ENCODE measurements at places on chromosomes 2 and 18.

GRCh38 chr2:235286622-235287374, 207.0 kb upstream of the AGAP1 start:
- no peak for DNase-seq

- DNase-seq, result no peak
Observed at GRCh38 chr2:172446474-172447063, 19.2 kb downstream of the ITGA6 start.

DNA sequence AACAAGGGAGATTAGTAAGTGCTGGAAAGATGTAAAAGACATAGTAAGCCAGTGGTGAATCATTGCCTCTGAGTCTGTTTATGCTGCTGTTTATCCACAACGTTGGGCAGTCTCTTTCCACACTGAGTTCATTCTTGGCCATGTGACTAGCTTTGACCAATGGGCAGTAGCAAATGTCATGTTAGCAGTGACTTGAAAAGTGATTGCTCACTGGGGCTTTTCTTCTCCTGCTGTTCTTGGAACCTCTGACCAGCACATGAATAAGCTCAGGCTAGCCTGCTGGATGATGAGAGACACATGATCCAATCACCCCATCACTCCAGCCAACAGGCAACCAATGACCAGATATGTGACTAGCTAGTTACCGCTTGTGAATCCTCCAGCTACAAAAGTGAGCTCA, 360.4 kb downstream of the SLC4A3 start:
- DNase-seq, result no peak

GRCh38 chr2:60534052-60534685, 19.3 kb downstream of the BCL11A start:
- no peak for DNase-seq

DNA sequence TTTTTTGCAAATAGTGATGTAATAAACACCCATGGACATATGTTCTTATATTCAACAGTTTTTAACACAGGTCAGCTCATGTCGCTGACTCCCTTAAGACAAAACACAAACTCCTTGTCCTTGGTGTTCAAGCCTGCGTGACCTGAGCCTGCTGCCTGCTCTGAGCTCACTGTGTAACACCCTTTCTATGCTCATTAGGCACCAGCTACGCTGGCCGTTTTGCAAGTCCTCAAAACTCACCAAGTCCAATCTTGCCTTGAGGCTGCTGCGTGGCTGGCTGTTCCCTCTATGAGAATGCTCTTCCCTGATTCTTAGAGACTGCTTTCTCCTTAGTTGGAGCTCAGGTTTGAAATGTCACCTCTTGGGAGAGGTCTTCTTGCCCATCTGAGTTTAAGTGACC, 100.5 kb upstream of the GLI2 start:
- DNase-seq, result no peak

DNA sequence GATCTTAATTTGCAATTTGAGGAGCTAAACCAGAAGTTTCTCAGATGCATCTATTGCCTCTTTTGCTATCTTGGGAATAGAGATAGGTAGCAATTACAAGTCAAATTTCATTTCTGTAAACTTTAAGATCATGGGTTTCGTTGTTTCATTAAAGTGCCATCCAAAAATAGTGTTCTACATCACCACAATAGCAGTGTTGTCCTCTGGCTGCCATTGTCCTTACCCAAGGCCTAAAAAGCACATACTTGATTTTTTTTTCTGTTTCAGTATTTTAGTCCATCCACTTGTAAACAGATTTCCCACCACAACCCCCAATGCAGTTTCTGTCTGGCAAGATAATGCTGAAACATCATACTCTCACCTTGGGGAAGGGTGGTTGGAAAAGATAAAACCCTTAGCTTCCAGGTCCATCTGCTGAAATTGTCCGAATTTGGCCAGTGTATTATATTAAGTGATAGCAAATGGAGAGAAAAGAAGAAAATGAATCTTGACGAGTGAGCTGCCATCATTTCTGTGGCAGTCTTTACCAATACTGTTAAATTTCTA, 136.2 kb downstream of the LCLAT1 start:
- DNase-seq, result no peak

GRCh38 chr2:1713839-1714236, 30.5 kb downstream of the PXDN start:
- no peak for DNase-seq

DNA sequence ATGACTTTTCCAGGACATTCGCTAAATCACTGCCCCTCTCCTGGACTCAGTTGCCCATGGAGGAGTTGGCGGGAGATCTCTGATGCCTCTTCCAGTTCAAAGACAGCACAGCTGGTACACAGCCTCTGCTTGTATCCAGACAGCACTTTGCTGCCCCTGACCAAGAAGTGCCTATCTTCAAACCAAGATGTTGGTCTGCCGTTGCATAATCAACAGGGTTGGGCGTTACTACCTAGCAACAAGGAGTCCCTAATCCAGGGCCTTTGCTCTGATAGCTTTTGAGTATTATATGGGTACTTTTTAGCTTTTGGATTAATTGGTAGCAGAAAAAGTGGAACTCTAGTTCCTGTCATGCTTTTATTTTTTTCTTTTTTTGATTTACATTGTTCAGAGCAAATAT, 166.6 kb downstream of the FAM210A start:
- no peak for DNase-seq

DNA sequence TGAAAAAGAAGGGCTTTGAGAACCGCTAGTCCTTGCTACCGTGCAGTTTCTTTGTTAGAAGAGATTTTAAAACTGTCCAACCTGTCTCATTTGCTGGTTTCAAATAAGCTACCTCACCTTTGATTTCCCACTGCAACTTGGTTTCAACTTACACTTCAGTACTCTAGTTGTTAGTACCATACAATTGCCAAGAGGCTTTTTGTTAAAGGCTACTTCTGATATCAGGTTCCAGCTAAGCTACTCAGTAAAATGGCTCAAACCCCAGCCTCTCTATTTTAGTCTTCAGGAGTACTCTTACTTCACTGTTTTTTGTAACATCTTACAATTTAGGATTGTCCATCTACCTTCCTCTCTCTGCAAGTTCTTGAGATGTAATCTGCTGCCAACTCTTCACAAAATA, 91.6 kb downstream of the INO80D start:
- DNase-seq, result peak; percentile 52

DNA sequence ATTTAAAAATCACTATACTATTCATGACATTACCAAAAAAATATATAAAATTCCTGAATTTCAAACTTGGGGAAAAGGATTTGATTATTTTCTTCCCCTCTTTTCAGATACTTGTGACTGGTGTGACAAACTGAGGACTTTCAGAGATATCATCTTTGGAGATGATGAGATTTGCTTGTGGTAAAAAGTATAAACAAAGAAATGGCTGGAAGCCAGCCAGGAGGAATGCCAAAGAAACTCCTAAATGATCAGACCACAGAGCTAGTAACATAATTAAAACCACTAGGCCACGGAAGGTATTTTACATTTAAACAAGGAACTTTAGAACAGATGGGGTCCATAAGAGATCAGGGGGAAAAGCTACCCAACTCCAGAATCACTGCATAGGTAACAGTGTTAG, 58.7 kb downstream of the PIGN start:
- DNase-seq, result no peak

- DNase-seq, result no peak
Observed at GRCh38 chr18:63346480-63347183, 20.4 kb downstream of the KDSR start.

- no peak for DNase-seq
Observed at GRCh38 chr2:177448031-177448430, 55.5 kb downstream of the AGPS start.

DNA sequence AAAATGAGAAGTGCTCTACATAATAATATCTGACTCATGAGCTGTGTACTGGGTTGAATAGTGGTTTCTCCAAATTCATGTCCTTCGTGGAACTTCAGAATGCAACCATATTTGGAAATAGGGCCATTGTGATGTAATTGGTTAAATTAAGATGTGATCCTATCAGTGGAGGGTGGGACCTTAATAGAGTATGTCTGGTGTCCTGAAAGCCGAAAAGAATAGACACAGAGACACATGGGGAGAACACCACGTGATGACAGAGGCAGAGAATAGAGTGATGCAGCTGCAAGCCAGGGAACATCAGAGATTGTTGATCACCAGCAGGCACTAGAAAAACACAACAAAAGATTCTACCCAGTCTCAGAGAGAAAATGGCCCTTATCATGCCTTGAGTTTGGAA, 310.1 kb downstream of the EXOC6B start:
- DNase-seq, result no peak

DNA sequence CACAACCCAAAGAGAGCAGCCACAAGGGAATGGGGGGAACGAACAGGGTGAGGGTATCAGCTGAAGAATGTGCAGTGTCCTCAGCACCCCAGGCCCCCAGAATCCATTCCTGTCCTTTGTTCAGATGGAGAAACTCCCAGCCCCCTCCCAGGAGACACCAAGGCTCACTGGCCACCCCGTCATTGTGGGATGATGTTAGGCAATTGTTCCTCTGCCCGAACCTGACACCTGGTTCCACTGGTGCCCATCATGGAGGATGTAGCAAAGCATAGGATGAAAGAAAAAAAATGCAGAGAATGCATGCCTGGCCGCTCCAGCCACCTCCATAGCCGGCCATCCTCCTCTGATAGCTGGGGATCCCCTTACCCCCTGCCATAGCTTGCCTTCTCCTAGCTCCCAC, 197.3 kb upstream of the TWIST2 start:
- DNase-seq, result no peak

DNA sequence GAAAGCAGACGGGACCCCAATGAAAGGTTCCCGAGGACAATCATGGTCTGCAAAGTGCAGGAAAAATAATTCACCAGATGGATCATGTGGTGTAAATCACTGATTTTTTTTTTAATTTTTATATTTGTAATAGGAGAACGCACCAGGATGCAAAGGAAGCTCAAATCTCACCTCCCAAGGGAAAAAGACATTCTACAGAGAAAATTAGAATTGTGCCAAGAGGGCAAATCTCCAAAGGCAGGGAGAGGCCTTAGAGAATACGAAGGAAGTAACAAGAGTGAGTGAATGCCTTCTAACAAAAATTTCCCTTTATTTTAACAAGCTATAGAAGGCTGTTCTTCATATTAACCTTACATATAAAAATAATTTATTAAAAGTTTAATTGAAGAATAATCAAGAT, 90.9 kb downstream of the ANKRD44 start:
- DNase-seq, result no peak

DNA sequence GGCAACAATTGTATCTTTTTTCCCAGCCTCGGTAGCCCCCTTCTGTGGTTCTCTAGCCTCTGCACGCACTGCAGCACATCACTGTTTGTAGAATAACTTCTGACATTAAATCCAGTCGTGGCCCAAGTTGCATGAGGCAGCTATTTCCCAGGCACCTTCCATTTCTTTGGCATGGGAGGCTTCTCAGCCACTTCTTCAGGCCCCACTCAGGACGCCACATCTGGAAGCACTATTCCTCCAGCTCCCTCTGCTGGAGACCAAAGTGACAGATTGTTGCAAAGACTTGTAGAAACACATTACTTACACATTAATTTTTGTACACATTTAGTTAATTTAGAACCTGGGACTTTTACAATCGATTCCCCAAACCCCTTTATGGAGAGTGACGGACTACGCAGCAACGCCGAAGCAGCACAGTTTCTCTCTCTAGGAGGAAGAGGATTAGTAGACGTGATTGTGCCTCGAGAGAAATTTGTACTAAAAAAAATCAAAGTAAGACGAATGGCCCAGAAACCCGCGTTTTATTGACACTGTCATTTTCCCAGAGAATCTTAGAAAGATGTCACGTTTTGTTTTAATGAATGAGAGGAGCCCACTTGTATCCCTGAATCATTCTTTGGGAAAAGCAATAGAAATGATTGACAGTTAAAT, 57.8 kb upstream of the RGPD5 start:
- no peak for DNase-seq

DNA sequence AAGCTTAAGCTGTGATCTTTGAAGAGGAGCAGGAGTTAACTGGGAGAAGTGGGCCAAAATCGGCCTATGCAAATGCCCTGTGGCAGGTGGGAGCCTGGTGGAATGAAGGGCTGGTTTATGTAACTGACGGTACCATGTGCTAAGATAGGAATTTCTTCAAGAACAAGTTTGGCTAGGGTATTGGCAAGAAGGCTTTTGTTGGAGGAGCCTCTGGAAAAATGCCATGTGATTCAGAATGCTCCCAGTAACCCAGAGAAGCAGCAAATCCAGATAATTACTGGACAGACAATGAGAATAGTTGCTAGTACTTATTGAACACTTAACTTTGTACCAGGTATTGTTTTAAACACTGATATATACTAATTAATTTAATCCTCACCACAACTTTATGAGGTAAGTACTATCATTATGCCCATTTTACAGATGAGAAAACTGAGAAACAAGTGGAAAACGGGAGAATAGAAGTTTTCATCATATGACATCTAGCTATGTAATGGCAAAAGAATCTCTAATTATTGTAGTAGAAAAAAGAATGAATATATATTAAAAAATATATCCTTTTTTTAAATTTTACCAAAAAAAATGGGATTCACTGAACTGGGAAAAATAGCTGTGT, 9.1 kb upstream of the FAM124B start:
- no peak for DNase-seq

- no peak for DNase-seq
Observed at GRCh38 chr2:128302011-128302743, 16.5 kb downstream of the HS6ST1 start.

- DNase-seq, result peak; percentile 35
Observed at GRCh38 chr2:229714736-229715541, 584 bp upstream of the DNER start.

- DNase-seq, result no peak
Observed at GRCh38 chr2:181725476-181725875, 45.2 kb upstream of the NEUROD1 start.

- DNase-seq, result no peak
Observed at GRCh38 chr2:55498582-55498981, 20.9 kb upstream of the CFAP36 start.

GRCh38 chr2:234670052-234670451, 173.2 kb upstream of the ARL4C start:
- DNase-seq, result no peak

- DNase-seq, result no peak
Observed at GRCh38 chr2:1728821-1729220, 15.5 kb downstream of the PXDN start.

GRCh38 chr2:145753966-145754365, 1234.0 kb upstream of the ZEB2 start:
- DNase-seq, result no peak

- no peak for DNase-seq
Observed at GRCh38 chr2:31297751-31298150, 63.8 kb downstream of the EHD3 start.

DNA sequence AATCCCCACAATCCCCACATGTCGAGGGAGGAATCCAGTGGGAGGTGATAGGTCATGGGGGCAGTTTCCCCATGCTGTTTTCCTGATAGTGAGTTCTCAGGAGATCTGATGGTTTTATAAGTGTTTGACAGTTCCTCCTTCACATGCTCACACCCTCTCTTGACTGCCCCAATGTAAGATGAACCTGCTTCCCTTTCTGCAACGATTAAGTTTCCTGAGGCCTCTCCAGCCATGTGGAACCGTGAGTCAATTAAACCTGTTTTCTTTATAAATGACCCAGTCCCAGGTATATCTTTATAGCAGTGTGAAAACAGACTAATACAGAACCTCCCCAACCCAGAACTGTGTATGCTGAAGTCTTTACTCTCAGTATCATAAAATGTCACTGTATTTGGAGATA, 289.5 kb upstream of the MMADHC start:
- no peak for DNase-seq

- DNase-seq, result no peak
Observed at GRCh38 chr2:46812361-46813019, 103.1 kb downstream of the MCFD2 start.

All from NCI-H1436 (cell line).